ENCODE measurements at places on chromosomes 1 and 21.

DNA sequence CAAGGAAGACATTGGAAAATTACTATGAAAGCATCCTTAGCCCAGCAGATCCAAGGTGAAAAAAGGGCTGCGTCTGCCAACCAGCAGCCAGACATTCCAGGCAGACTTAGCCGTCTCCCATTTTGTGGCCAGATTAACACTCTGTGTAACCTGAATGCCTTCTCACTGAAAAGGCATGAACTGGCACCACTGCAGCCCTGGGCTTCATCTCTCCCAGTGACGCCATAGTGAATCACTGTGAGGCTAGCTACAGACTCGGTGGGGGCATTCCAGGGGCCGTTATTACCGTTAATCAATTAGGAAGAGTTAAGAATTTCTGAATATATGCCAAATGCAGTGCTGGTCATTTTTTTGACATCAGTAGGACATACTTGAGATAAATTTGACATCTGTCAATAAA is 627.4 kb downstream of the LMO4 start:
- no peak for DNase-seq

- DNase-seq: no peak
Measured at GRCh38 chr1:110768605-110769004, 93.9 kb upstream of the KCNA3 start.

GRCh38 chr1:161502641-161503393 is 2.4 kb upstream of the FCGR2A start:
- no peak for DNase-seq

DNA sequence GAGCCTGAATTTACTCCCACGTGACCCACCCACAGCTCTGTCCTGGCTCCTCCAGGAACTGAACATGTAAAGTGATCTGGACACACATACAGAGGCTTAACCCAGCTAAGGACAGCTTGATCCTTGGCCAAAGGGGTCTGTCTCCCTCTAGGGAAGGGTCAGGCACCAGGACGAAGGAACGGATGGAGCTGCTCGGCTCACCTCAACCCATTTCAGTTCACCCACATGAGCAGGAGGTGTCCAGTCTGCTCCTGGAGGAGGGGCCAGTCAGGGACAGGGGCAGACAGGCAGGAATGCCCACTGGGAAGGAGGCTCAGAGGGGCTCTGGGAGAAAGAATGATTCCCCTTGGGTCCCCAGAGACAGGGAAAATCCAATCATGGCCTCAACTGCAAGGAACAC is 567.2 kb downstream of the PTPRU start:
- no peak for DNase-seq

DNA sequence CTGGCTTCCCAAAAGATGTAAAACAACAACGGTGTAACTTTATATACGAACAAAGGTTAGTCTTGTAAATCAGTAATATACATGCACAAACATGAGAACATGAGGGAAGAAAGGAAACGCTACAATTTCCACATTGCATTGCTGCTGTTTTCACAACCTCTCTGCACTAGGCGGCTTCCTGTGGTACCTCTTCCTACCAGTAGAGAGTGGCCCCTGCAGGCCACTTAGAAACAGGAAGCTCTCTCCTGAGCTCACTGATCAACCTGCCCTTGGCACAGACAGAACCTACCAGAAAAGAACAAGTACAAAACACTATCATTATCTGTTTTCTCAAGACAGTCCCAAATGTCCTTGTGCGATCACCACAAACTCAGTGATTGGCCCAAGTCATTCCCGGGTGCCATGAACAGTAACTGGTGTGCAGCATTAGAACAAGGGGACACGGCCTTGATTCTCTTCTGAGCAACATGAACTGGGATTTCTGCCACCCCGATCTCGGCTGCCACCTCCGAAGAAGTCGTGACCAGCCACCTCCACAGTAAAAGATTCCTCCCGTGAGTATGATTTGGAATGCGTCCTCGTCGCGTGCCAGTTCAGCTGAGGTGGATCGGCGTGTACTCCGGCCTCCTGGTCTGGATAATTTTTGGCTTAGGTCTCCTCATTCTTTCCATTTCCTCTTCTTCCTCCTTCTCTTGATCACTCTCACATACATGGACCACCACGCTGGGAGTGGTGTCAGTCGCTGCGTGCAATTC is 5.7 kb upstream of the KCNE1 start:
- DNase-seq: no peak

- no peak for DNase-seq
Measured at GRCh38 chr21:24636696-24637095, 970.6 kb downstream of the MRPL39 start.

GRCh38 chr1:111320066-111320879 is 29.6 kb downstream of the CHIA start:
- no peak for DNase-seq

GRCh38 chr1:213829780-213830179 is 158.0 kb upstream of the PROX1 start:
- DNase-seq: no peak

DNA sequence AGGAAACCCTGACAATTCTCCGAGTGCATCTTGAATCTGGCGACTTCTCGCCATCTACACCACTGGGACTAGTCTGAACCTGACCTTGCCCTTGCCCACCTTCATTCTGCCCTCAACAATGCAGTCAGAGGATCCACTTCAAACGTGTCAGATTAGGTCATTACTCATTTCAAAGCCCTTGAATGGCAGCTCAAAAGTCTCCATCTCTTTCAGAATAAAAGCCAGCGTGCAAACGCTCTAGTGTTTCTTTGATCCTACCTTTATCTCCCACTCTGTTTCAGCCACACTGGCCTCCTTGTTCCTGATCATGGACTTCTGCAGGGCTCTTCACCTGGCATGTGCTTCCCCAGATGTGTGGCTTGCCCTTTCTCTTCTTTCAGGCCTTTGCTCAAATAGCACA is 31.3 kb downstream of the SLC30A1 start:
- no peak for DNase-seq

DNA sequence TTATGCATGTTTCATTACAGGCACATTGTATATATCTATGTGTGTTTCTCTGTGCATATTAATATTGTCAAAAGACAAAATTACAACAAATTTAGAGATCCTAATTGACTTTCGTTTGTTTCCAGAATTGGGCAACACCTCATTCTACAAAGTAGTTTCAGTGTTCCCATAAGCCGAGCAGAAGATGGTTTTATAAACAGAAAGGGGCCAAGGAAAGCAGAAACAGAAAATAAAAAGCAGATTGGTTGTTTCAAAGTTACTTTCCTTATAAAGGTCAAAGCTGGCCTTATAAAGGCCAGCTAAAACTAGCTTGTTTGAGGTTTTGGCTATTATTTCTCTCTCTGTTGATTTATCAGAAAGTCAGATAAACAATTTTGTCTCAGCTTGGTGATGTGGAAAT is 116.2 kb upstream of the FGGY start:
- DNase-seq: no peak

GRCh38 chr1:209411491-209411929 is 172.0 kb upstream of the CAMK1G start:
- no peak for DNase-seq

GRCh38 chr1:211614615-211615014 is 35.7 kb upstream of the SLC30A1 start:
- DNase-seq: no peak

DNA sequence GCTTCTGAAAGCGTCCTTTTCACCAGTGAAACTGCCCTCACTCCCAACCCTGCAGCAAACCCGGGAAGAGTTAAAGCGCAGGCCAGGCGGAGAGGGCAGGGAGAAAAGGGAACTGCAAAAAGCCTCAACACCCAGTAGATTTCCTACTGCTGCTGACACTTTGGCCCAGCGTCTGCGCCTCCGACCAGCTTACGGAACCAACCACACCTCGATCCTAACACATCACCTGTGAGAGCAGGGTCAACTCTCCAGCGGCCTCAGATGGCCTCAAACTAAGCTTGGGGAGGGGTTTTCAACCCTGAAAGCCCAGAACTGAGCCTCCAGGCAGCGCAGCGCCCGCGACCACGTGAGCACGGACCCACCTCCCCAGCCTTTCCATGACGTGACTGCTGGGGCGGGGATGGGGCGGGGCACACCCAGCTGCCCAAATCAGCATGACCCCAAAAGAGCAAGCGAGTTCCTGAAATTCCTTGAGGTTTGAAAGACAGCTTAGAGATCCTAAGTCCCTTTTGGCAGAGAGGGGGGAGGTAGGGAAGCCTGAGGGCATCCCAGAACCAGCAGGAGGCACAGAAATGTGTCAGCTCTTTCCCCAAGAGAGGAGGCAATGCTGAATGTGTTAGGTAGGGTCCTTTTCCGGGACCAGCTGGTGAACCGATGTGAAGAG is 59.1 kb downstream of the ITPKB start:
- DNase-seq: peak; percentile 78

DNA sequence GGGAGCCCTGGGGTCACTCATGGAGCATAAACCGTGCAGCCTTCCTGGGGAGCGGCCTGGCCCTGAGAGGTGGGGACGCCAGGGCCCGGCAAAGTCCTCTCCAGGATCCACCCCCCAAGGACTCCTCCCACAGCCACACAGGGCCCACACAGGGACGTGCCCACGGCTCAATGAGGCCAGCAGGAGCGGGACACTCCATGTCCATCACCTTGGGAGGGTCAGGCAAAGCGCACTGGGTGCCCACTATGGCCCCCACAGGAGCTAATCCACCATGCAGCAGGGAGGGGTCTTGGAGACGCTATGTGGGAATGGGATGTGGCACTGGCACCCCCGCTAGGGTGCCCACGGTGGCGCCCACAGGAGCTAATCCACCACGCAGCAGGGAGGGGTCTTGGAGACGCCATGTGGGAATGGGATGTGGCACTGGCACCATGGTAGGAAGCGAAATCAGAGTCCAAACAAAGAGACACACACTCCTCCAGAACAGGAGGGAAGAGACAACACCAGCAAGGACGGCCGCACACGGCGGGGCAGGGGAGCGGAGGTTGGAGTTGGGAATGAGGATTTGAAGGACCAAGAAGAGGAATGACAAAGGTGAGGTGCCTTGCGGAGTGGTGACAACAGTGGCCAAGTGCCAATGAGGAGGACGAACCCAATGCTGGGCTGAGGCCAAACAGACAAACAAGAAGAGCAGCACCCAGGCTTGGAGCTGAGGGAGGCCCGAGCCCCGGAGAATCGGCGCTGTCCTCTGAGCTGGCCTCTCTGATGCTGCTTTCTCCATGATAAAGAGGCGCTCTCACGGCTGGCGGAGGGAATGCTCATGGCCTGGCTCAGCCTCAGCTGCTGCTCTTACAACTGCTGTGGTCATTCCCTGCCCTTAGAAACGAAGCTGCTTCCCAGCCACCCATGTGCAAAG is 18.1 kb upstream of the SLC19A1 start:
- no peak for DNase-seq

GRCh38 chr1:159921251-159921650 is 4.1 kb downstream of the TAGLN2 start:
- peak; percentile 69 for DNase-seq

DNA sequence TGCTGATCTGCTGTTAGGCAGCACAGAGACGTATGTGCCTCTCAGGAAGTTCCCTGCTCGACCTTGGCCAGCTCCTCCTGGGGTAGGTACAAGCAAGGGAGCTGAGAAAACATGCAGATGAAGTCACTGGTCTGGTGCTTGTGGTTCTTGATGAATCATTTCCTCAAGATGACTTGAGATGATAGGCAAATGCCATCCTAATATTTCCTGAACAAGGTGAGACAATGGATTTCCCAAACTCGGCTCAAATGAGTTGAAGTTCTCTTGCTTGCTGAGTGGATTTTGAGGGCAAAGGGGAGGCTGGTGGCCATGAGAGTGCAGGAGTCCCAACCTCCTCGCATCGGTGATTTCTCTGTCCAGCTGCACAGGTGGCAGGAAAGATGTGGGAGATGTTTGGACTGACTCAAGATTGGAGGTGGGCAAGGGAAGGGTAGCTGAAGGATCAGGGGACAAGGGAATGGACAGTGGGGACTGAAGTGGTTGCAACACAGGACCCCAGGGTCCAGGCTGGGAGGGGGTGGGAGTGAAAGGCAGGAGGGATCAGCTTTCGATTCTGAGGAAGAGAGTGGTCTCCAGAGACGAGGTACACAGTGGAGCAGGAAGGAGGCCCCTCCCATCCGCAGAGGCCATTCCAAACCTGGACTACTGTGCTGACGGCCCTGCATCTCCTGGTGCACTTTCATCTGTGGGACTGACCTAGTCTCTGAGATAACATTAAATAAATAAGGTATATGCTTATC is 63.9 kb downstream of the CAPN2 start:
- DNase-seq: no peak

- no peak for DNase-seq
Measured at GRCh38 chr1:186564582-186564981, 103.7 kb upstream of the PDC start.

GRCh38 chr1:221688488-221688843 is 53.4 kb downstream of the DUSP10 start:
- no peak for DNase-seq

DNA sequence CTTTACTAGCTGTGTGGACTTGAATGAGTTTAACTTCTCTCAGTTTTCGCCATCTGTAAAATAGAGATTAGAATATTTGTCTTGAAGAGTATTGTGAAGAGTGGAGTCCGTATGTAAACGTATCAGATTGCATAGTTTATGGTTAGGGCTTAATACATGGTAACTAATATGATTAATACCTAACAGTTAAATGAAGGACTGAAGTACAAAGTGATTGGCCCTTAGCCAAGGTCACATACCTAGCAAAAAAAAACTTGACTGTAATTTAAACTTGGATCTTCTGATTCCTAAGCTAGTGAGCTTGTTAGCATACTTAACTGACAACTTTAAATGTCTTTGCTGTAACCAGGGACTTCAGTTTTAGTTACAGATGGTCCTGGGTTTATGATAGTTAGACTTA is 1.9 kb downstream of the GIPC2 start:
- no peak for DNase-seq
